AG10803 (cell line): ENCODE measurements at places on chromosomes 7 and 10.

DNA sequence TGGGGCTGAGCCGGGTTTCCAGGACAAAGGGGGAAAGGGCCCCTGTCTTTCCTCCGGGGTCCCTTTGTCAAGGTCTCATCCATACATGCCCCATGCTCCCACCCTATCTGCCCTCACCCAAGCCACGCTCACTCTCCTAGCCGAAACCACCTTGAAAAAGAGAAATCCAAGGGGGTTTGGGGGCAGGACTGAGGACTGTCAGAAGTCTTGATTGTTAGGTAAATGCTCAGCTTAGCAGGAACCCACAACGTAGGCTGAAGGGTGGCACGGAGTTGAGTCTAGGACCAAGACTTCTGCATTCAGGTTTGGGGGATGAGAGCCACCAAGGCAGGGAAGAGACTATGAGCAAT lies 719 bp upstream of the PGAM2 start:
- DNase-seq: no peak

GRCh38 chr7:89335490-89335889 lies 540.0 kb upstream of the TEX47 start:
- DNase-seq: no peak

DNA sequence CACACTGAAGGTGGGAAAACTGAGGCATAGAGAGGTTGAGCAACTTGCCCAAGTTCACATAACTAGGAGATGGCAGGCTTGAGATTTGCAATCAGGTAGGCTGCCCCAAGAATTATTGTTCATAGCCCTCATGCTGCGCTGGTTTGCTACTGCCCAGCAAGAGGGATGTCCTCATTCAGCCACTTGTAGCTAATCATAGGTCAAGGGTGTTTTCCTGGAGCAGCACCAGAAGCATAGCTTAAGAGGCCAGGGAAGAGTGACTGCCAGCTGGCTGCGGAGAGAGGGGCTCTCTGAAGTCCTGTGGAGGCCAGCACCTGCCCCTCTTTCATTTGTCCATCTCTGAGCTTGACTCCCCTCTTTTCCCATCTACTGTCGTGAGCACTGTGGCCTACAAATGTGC lies 15.0 kb downstream of the CDHR3 start:
- no peak for DNase-seq

- no peak for DNase-seq
Observed at GRCh38 chr7:120677535-120677934, 180.4 kb downstream of the TSPAN12 start.

GRCh38 chr10:122181041-122181732 lies 89.9 kb upstream of the BTBD16 start:
- DNase-seq: peak; percentile 71

DNA sequence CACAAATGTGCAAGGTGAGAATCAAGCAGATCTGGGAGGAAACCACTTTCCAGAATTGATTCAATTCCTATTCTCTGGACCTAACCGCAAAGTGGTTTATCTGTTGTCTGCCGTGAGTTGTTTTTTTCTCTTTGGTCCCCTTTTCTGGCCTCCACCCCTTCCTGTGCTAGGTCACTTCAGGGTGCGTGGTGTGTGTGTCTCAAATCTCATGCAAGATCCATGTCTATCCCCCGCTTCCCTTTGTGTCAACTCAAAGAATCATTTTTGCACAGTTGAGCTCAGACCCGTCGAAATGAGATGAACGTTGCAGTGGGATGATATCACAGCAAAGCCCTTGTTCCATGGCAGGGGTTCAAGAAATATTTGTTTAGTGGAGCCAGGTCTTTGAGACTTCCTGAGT lies 184.5 kb downstream of the GATA3 start:
- DNase-seq: no peak

- no peak for DNase-seq
Observed at GRCh38 chr10:84534168-84534567, 205.8 kb downstream of the CCSER2 start.

GRCh38 chr7:74373536-74373935 lies 80.2 kb upstream of the GTF2IRD1 start:
- DNase-seq: no peak

DNA sequence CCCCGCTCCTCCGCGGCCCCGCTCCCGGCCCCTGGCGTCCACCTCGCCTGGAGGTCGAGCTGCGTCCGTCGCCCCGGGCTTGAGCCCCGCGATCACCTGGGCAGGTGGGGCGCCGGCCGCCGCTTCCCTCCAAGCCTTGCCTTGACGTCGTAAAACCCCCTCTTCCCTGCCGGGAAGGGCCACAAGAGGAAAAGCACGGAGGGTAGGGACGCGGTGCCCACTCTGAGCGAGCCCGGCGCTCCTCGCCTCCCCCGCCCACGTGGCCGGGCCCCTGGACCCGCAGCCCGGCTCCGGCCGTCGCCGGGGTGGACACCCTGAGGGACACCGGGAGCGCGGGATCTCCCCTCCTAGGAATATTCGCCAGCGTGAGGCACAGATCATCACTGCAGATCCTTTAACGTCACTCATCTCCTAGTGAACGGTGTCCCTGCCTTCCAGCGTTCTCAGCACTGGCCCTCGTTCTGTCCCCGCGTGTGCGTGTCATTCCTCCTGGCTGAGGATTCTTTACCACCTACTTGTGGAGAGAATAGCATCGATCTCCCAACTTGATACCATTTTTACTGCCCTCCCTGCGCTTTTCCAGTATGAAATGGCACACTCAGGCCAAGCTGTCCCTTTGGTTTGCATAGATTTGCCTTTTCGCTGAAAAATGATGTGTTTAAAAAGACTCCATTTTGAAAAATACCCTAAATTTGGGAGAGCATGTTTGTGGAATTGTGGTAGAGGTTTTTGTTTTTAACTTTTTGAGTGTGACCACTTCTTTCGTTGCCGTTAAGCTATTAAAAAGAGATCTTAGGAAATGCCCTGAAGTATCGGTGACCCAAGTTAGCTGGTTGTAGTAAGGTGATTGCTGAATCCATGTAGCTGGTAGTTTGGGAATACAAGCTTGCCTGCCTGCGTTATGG lies 649 bp downstream of the ACTR3B start:
- DNase-seq: no peak

DNA sequence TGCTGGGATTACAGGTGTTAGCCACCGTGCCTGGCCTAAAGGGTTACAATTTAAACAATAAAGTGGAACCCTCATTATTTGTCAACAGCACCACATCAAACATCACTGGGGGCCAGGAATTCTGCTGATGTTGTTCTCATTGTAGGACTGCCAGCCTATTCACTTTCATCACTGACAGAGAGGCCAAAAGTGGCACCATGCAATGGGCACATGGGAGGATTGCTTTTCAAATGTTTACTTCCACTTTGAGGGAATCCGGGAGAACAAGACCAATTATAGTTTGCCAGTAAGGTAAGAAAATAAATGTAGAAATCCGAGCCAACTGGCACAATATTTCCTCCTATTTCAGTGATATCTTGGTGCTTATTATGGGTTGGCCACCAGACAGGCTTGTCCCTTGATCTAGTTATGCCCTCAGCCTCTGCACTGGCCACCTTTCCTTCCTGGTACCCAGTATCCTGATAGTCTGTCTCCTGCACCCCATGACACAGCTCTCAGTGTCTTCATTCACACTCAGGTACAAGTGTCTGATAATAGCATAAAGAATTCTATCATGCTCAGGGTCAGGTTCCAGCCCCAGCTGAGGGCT lies 82.6 kb downstream of the ANLN start:
- no peak for DNase-seq

GRCh38 chr10:60073781-60074656 lies 167.7 kb upstream of the CCDC6 start:
- no peak for DNase-seq

GRCh38 chr10:21293518-21294356 lies 231.7 kb downstream of the SKIDA1 start:
- DNase-seq: no peak

- DNase-seq: no peak
Observed at GRCh38 chr7:92622030-92622429, 31.8 kb upstream of the FAM133B start.

DNA sequence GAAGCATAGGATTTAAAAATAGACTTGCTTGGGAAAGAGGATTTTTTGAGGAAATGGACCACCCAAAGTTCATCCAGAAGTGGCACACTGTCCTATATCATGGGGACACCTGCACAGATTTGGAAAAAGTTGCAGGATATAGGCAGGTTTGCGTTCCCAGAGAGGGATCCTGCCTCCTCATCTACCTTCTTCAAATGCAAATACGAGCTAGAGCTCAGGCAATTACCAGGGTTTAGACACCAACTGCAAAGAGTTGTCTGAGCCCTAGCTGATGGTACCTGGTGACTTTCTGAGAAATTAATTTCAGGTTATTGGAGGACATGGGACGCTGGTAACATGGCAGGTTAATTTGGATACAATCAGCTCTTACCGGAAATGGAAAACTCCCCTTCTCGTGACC lies 423.7 kb upstream of the MTPN start:
- DNase-seq: no peak

GRCh38 chr7:140686921-140687320 lies 9.6 kb upstream of the NDUFB2 start:
- no peak for DNase-seq

GRCh38 chr10:24256619-24257107 lies 47.7 kb downstream of the KIAA1217 start:
- DNase-seq: no peak

GRCh38 chr7:114962441-114962840 lies 40.5 kb downstream of the MDFIC start:
- DNase-seq: no peak

GRCh38 chr10:44396671-44397191 lies 11.8 kb upstream of the CXCL12 start:
- DNase-seq: no peak

GRCh38 chr7:74017125-74017524 lies 10.8 kb upstream of the ELN start:
- DNase-seq: peak; percentile 57

GRCh38 chr7:98266840-98267239 lies 14.6 kb upstream of the BRI3 start:
- peak; percentile 42 for DNase-seq

DNA sequence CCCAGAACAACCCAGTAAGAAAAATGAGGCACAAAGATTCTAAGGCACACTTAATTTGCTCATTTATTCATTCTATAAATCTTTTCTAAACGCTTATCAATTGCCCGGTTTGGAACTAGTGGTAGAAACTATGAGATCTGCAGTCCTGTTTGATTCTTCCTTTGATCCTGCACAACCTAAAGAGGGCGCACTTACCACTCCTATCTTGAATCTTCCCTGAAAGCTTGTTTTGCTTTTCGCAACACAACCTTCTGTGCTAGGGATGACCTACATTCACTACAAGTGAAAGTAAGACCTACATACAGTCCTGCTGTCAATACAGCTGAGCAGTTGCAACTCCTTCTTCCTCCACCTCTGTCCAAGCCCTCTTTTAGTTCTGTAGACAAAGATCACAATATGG lies 12.6 kb upstream of the ARL4A start:
- DNase-seq: peak; percentile 38

GRCh38 chr7:128420773-128421172 lies 11.0 kb upstream of the IMPDH1 start:
- no peak for DNase-seq

- DNase-seq: no peak
Observed at GRCh38 chr10:79173582-79174262, 105.0 kb downstream of the ZMIZ1 start.

DNA sequence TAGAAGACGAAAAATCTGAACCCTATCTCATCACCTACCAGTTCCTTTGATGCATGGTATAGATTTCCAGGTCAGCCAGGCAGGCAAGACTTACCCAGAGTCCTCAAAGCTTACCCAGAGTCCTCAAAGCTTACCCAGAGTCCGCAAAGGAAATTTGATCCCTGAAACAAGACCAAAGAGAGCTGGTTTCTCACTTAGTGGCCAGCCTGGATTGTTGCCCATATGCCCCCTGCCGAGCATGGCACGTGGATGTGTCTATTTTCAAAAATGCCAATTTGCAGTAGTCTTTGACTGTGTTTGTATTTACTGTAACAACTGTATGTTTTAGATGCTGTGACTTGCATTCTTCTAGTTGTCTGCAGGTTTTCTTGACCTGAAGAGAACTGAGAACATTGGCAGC lies 120.2 kb upstream of the STARD3NL start:
- no peak for DNase-seq

- DNase-seq: no peak
Observed at GRCh38 chr10:73169320-73169719, 1.4 kb downstream of the FAM149B1 start.
